NCI-H1930 (cell line): ENCODE measurements at places on chromosomes 11 and 22.

GRCh38 chr11:116990061-116990473 is 108.2 kb downstream of the SIK3 start:
- no peak for DNase-seq

DNA sequence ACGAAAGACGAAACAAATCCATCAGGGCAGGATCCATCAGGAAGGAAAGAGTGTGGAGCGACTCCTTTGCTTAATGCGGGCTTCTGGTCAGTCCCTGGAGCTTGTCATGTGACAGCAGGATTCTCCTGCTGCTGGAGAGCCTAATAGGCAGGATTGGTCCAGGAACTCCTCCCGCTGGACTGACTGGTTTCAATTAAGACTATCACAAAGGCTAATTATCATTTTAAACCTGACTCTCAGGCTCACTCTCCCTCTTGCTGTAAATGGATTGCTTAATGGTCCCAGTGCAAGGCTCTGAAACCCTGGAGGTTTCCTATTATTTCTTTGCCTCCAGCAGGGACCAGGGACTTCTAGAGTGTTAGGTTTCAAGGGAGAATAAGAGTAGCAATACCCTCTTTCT is 493.8 kb downstream of the NTM start:
- no peak for DNase-seq

DNA sequence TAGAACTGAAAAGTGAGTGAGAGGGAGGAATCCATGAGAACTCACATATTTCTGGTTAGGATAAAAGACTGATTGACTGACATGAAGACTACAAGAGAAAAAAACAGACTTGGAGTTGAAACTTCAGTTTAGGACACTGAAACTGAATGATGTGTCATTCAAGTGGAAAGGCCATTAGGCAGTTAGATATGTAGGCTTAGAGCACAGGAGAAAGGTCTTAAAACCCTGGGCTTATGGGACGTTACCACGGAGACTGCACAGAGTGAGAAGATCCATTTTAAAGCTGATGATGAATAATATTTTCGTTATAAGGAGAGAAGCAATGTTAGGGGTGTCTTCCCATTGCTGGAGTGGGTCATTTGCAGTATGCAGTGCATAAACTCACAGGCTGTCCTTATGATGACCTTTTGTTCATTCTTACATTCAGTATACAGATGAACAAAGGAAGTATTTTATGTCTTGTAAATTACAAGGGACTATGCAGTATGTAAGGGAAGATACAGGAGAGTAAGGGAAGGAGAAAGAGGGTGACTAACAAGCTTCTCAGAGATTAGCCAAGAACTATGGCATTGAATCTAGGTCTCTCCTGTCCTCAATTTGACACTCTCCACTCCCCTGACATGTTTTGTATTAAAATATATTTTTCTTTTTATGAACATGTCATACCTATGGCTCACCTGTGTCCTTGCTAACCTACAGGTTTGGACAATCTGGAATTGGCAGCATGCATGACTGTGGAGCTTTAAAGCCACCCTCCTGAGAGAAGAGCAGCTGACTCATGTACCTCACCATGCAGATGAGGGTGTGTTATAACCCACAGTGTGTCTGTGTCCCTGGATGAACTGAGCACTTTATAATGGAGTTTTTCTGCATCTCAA is 63.7 kb downstream of the MAML2 start:
- DNase-seq = no peak

DNA sequence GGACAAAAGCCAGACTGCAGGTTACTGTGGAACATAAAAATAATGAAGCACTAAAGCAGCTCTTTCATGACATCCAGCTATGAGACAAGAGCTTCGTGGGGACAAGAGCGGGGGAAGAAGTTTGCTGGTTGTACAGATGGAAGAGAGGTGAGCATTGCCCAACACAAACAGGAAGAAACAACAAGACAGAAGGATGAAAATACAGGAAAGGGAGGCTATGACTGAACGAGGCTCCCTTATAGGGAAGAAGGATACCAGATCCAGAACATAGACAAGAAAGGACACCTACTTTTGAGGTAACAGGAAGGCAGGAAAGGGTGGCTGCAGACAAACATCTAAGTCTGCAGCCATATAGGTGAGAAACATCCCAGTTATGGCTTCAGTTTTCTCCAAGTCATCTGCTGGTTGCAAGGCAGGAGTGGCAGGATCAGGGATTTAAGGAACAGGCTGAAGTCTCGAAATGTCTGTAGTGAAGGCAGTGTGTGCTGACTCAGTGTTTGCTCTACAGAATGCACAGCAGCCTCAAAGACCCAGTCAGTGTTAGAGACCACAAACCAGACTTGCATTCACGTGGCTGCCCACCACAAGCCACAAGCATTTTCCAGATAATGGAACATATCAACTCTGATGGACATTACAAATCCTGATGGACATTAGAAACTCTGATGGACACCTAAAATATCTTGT is 1.9 kb downstream of the CLTCL1 start:
- DNase-seq = no peak

DNA sequence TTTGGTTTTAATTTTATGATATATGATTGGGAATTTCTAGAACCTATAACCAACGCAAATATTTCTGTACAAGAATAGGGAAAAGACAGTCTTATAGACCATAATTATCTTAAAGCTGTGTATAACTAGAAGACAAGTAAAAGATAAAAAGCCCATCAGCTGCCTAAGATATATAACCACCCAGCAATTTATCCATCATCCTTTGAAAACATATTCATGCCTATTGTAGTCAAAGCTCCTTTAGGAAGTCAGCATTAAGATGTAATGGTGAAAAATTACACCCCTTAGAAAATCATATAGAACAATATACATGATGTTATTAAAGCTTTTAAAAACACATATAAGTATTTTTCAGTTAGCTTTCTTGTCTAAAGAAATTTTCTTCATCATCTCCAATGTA is 46.4 kb downstream of the ELP4 start:
- no peak for DNase-seq

GRCh38 chr11:112400476-112401014 is 139.9 kb upstream of the PLET1 start:
- DNase-seq = no peak

DNA sequence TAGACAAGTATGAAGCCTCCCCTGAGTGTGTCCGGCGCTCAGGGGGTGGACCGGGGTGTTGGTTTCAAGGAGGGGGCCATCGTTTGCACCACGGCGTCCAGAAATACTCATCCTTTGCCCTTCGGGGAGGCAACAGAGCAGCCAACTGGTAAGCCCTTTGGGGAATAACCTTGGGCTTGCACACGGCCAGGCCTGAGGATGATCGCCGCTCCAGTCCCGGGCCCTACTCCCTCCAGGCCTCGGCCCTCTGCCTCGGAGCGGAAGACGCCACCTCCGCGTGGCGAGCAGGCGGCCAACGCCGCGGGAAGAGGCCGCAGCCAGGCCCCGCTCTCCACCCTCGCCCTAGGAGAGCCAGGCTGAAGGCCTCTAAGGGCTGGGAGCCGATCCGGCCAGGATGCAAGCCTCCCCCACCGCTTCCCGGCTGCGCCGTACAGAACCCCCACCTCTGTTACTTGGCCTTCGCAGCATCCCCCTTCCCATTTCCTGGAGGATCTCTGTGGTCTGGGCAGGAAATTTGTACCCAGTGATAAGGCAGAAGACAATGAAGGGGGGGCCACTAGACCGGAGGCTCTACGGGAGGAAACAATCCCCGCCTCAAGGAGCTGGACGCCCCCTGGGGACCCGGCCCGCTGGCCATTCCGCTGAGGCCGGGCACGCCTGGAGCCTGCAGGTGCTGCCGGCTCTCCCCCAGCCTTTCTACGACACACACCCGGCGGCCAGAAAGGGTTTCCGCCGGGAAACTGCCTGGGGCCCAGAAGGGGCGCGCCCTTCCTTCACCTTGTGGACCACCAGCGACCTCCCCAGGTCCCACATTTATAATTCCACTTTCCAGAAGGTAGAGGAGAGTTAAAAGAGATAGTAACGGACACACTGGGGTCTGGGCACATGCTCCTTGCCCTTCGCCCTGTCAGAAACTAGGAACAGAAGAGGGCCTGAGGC is 2.6 kb downstream of the ESAM start:
- DNase-seq = no peak

GRCh38 chr11:121898903-121899302 is 217.1 kb downstream of the BLID start:
- DNase-seq = no peak

GRCh38 chr11:18802381-18803257 is 11.0 kb upstream of the PTPN5 start:
- DNase-seq = peak; percentile 62

- DNase-seq = no peak
Measured at GRCh38 chr11:111077530-111078322, 167.8 kb upstream of the POU2AF2 start.

- DNase-seq = no peak
Measured at GRCh38 chr11:20259506-20259905, 99.2 kb upstream of the DBX1 start.
